ENCODE measurements at places on chromosomes 12 and 14.

- DNase-seq: no peak
Observed at GRCh38 chr12:80512781-80513180, 68.7 kb downstream of the PTPRQ start.

- no peak for DNase-seq
Observed at GRCh38 chr12:113855998-113856397, 110.1 kb downstream of the RBM19 start.

GRCh38 chr14:105745433-105746123 is 219.2 kb downstream of the TMEM121 start:
- DNase-seq: no peak

- no peak for DNase-seq
Observed at GRCh38 chr14:21109377-21110138, 8.7 kb downstream of the TMEM253 start.

DNA sequence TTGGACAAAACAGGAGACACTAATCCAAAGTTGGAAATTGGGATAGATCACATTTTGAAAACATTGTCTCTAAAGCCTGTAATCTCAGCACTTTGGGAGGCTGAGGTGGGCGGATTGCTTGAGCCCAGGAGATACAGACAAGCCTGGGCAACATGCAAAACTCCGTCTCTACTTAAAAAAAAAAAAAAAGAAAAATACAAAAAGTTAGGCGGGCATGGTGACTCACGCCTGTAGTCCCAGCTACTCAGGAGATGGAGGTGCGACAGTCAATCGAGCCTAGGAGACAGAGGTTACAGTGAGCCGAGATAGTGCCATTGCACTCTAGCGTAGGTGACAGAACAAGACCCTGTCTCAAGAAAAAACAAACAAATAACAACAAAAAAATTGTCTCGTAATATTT is 152.1 kb downstream of the MGAT4C start:
- DNase-seq: no peak

DNA sequence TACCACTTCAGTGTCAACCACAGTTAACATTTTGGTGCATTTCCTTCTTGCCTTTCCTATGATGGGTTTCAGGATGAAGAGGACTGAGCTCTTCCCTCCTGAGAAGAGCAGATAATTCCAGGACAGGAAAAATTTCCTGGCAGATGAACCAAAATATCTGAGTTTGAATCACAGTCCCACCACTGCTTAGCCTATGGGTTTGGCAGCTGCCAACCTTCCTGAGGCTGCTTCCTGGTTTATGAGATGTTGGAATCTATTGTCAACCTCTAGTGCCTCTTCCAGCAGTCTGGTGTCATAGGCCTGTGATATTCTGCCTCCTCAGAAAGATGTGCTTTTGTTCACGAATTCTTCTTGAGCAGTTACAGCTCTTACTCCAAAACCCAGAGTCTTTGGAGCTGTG is 197.4 kb upstream of the FRMD6 start:
- DNase-seq: no peak

DNA sequence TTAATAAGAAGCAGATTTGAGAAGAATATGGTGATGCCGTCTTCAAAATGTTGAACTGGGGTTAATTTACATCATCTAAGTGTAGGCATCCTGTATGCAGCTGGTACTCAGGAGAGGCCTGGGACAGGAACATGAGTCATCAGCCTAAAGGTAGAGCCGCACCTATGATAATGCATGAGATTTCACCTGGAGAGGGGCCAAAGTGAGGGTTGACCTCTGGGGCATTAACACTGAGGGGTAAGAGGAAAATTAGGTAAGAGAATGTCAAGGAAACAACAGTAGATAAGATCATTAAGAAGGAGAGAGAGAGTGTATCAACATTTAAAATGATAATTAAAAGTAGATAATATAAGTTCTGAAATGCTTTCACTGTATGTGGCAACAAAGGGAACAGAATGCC is 20.2 kb upstream of the SSTR1 start:
- no peak for DNase-seq

DNA sequence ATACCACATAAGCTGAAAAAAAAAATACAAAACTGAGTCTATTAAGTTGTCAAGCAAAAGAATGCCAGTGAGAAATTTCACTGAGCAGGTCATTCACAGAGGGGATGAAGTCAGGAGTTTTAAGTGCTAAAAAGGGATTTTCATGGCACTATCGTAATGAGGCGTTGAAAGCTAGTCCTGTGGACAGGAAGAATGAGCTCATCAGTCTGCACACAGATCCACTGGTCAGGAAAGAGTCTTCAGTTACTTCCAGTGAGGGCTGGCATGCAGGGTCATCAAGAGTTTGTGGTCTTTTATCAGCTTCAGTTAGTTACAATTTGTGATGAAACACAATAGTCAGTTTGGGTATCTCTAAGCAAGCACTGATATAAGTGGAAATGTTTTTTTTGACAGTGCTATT is 88.1 kb upstream of the WSCD2 start:
- no peak for DNase-seq

DNA sequence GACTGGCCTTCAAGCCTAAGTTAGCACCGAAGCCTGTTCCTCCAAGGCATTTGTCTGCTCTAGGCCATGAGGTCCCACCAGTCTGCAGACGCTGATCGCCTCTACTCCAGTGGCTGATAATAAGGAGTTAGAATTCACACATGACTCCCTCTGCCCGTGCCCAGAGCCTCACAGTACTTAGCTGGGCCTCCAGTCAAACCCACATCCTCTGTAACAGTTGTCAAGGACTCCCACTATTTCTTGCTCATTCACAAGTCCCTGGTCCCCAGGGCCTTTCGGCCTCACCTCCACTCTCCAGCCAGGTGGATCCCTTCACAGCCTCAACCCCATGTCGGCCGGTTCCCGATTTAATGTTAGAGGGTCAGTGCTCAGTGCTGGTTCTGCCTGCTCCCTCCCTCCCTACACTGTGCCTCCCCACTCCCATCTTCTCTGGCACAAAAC is 6.3 kb upstream of the KRT5 start:
- DNase-seq: no peak

GRCh38 chr12:77323788-77324415 is 258.5 kb upstream of the E2F7 start:
- no peak for DNase-seq

Measured in activated T-helper 1 cell treated with anti-CD3 and anti-CD28 coated beads, Interleukin-2, amount 50 U/mL, for 16 hours (primary cell).